ENCODE measurements at places on chromosomes 4 and X. TPM values are rescaled to one million over a fixed set of nuclear protein-coding genes. Genes with fewer than 3 reads are reported as not detected.

DNA sequence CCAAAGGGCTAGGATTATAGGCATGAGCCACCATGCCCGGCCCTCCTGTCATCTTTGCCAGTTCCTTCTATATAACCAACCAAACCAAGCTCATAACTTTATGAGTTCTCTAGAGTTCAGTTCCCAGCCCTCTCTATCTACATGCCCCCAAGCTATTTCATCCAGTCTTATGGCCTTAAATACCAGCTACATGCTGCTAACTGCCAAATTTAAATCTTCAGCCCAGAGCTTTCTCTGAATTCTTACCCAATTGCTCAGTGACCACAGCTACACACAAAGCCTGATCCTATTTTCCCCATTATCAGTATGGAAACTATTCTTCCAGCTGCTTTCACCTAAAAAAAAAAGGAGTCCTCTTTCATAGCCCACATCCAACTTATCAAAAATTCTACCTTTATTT lies 23.1 kb downstream of the TMEM184C start:
- H3K4me3 ChIP-seq, result no peak overlapping the region
- H3K27ac ChIP-seq, result no peak overlapping the region
- H3K27me3 ChIP-seq, result no peaks in the 10 kb centered on the region

GRCh38 chr4:162475246-162475645 lies 311.4 kb upstream of the FSTL5 start:
- no peak overlapping the region for H3K27ac ChIP-seq
- H3K36me3 ChIP-seq, result no peaks in the 10 kb centered on the region
- H3K4me1 ChIP-seq, result no peaks in the 10 kb centered on the region
- no peak for DNase-seq

GRCh38 chr4:184415071-184415470 lies 59.3 kb downstream of the IRF2 start:
- no peak overlapping the region for H3K4me3 ChIP-seq
- peaks cover 16% of the 10 kb centered on the region for H3K36me3 ChIP-seq
- no peak for DNase-seq
- no peaks in the 10 kb centered on the region for H3K27me3 ChIP-seq
- H3K27ac ChIP-seq, result no peak overlapping the region

DNA sequence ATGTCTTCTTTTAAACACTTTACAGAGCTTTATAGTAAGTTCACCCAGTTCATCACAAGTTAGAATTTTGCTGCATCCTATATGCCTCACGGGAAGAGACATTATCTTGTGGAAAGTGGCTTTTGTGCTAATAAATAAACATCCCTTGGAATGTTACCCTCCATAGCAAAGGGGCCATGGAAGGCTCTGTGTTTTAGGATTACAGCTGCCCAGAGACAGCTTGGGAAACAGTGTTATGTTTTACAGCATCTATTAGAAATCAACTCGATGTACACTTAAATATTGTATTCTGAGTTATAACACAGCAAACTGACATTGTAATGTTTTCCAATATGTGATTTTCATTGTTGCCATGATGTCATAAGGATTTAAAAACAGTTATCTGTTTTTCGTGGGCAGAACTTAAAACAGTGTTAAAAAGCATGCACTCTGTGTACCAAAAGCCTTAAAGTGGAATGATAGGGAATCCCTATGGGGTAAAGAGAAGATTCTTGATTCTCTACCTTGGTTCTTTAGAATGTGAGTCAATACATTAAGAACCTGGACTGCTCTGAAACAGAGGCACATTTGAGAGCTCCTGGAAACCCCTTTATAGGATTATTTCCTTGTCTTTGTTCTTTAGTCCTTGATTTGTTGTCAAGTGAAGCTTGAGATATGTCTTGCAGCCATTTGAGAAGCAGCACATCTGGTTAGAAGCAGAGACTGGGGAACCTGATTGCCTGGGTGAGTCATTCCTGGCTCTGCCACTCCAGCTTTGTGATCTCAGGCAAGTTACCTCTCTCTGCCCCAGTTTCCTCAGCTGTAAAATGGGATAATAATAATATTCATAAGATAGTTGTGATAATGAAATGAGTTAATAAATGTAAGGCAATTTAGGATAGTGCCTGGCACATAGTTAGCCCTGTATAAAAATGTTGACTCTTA lies 41.6 kb downstream of the ARHGAP10 start:
- DNase-seq, result no peak
- no peaks in the 10 kb centered on the region for H3K4me1 ChIP-seq
- H3K27me3 ChIP-seq, result no peaks in the 10 kb centered on the region

DNA sequence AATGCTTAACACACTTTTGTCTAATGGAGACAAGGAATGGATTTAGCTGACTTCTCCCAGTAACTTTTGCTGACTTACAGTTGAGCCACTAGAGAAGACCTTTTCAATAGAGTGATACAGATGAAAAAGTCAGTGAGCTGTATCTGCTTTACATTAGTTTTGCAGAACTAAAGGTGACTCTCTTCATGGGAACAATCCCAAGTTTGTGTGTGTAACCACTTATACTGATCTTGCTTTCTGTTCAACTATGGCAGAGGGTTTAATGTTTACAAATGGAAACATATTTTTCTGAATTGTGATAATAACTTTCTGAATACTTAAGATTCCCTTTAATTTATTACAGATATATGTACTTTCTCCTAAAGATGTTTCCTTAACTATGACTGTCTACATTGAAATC lies 182.6 kb upstream of the PUDP start:
- no peak for DNase-seq
- H3K4me3 ChIP-seq, result no peak overlapping the region
- no peak overlapping the region for H3K27ac ChIP-seq
- H3K4me1 ChIP-seq, result no peaks in the 10 kb centered on the region
- H3K27me3 ChIP-seq, result no peaks in the 10 kb centered on the region

GRCh38 chr4:107153956-107154355 lies 117.8 kb upstream of the DKK2 start:
- H3K4me1 ChIP-seq, result no peaks in the 10 kb centered on the region
- no peak overlapping the region for H3K27ac ChIP-seq
- DNase-seq, result no peak
- H3K27me3 ChIP-seq, result no peaks in the 10 kb centered on the region
- H3K36me3 ChIP-seq, result no peaks in the 10 kb centered on the region

- H3K27me3 ChIP-seq, result no peaks in the 10 kb centered on the region
- no peaks in the 10 kb centered on the region for H3K36me3 ChIP-seq
- no peak overlapping the region for H3K27ac ChIP-seq
- no peak for DNase-seq
- H3K4me1 ChIP-seq, result no peaks in the 10 kb centered on the region
Observed at GRCh38 chr4:166930464-166930863, 303.8 kb downstream of the SPOCK3 start.

- no peaks in the 10 kb centered on the region for H3K4me1 ChIP-seq
- no peaks in the 10 kb centered on the region for H3K27me3 ChIP-seq
- no peak for DNase-seq
- H3K4me3 ChIP-seq, result no peak overlapping the region
- H3K27ac ChIP-seq, result no peak overlapping the region
Observed at GRCh38 chrX:69010339-69010738, 154.9 kb downstream of the PJA1 start.

DNA sequence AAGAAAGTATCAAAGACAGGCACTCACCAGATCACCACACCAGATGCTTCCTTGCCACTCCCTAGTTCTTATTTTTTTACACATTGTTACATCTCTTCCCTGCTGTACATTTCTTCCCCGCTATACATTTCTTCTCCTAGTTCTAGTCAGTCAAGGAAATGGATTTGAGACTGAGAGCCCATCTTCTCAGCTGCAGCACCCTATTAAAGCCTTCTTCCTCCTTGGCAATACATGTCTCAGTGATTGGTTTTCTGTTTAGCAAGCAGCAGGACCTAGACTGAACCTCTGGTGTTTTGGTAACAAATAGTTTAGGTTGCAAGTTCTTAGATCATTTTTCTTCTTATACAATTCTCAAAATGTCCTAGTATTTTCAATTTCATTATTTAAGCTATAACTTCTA lies 35.3 kb upstream of the KLHL8 start:
- DNase-seq, result no peak
- no peaks in the 10 kb centered on the region for H3K27me3 ChIP-seq
- no peaks in the 10 kb centered on the region for H3K36me3 ChIP-seq
- H3K4me1 ChIP-seq, result no peaks in the 10 kb centered on the region

GRCh38 chr4:101306225-101306624 lies 41.1 kb downstream of the PPP3CA start:
- no peak for DNase-seq
- no peak overlapping the region for H3K4me3 ChIP-seq
- no peak overlapping the region for H3K27ac ChIP-seq
- H3K27me3 ChIP-seq, result no peaks in the 10 kb centered on the region

DNA sequence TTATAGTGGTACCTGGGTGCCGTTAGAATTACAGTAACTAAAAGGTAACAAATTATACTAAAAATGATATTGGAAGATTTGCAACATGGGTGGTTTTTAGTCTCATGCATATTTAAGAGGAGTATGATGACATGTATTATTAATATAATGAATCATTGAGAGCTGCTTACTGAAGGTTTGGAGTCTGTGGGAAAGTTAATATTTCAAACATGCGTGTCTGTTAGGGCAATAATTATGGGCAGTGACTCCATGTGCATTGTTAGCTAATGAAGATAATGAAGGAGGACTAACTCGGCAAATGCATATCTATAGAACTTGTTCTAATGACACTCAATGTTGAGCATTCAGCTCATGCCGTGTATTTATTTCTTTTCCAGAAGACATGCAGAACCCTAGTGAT lies 47.1 kb downstream of the MTHFD2L start:
- no peaks in the 10 kb centered on the region for H3K36me3 ChIP-seq
- no peak overlapping the region for H3K27ac ChIP-seq
- H3K4me1 ChIP-seq, result peaks cover 20% of the 10 kb centered on the region
- no peak overlapping the region for H3K4me3 ChIP-seq
- no peak for DNase-seq

- no peaks in the 10 kb centered on the region for H3K4me1 ChIP-seq
- H3K27ac ChIP-seq, result no peak overlapping the region
- H3K27me3 ChIP-seq, result no peaks in the 10 kb centered on the region
- no peak overlapping the region for H3K4me3 ChIP-seq
- H3K36me3 ChIP-seq, result no peaks in the 10 kb centered on the region
Observed at GRCh38 chr4:58760100-58760499, 1649.9 kb upstream of the IGFBP7 start.

- H3K27ac ChIP-seq, result no peak overlapping the region
- H3K27me3 ChIP-seq, result no peaks in the 10 kb centered on the region
Observed at GRCh38 chrX:97847885-97848679, 964.4 kb downstream of the RPA4 start.

DNA sequence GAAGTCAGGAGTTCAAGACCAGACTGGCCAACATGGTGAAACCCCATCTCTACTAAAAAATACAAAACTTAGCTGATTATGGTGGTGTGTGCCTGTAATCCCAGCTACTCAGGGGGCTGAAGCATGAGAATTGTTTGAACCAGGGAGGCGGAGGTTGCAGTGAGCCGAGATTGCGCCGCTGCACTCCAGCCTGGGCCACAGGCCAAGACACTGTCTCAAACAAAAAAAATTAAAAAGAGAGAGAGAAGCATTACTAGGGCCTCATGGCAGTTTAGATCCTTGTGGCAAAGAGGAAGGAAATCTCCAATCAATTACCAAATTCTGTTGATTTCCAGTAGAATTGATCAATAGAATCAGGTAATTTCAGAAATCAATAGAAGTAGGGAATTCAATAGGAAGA lies 16.8 kb upstream of the SLC34A2 start:
- H3K4me1 ChIP-seq, result no peaks in the 10 kb centered on the region
- H3K27me3 ChIP-seq, result no peaks in the 10 kb centered on the region
- DNase-seq, result no peak
- H3K4me3 ChIP-seq, result no peak overlapping the region
- H3K36me3 ChIP-seq, result no peaks in the 10 kb centered on the region
- no peak overlapping the region for H3K27ac ChIP-seq

DNA sequence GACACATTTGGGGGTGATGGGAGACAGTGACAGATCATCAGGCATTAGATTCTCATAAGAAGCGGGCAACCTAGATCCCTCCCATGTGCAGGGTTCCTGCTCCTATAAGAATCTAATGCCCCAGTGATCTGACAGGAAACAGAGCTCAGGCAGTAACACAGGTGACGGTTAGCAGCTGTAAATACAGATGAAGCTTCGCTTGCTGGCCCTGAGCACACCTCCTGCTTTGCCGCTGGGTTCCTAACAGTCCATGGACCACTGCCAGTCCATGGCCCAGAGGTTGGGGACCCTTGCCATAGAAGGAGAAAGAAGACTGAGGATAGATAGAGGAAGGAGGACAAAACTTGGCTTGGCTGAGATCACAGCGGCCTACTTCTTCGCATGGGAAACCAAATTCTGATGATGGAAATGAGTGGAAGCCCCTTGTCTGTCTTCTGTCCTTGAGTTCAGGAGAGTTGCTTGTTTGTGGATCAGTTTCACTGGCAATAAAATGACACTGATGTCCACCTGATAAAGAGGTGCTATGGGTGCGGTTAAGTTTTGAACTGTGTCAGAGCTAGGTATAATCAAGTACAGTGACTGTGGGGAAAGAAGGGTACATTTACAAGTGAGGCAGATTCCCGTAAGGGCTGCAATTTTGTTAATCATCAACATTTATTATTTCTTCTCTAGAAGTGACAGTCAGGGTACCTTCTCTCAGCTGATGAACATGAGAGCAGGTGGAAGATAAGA lies 1.7 kb upstream of the TIFA start:
- H3K36me3 ChIP-seq, result no peaks in the 10 kb centered on the region
- H3K27me3 ChIP-seq, result no peaks in the 10 kb centered on the region
- no peak overlapping the region for H3K27ac ChIP-seq

- H3K4me3 ChIP-seq, result no peak overlapping the region
- peaks cover 34% of the 10 kb centered on the region for H3K27me3 ChIP-seq
- H3K27ac ChIP-seq, result no peak overlapping the region
- no peak for DNase-seq
Observed at GRCh38 chr4:3847211-3847940, 81.2 kb downstream of the ADRA2C start.

DNA sequence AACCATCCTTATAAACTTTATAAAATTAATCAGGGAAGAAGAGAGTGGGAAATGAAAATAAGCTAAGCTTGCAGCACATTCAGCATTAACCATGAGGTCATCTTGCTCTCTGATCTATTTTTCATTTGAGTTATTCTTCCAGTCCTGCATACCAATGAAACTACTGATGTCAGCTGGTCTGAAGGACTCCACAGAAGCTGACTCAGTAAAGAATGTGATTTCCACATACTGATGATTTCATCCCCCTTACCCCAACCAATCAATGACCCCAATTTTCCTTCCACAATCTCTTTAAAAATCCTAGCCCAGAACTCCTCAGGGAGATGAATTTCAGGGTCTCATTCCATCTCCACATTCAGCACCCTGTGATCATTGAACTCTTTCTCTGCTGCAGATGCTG lies 18.8 kb upstream of the DSPP start:
- H3K4me3 ChIP-seq, result no peak overlapping the region
- no peaks in the 10 kb centered on the region for H3K27me3 ChIP-seq
- H3K4me1 ChIP-seq, result no peaks in the 10 kb centered on the region
- no peak overlapping the region for H3K27ac ChIP-seq
- no peak for DNase-seq
- no peaks in the 10 kb centered on the region for H3K36me3 ChIP-seq

DNA sequence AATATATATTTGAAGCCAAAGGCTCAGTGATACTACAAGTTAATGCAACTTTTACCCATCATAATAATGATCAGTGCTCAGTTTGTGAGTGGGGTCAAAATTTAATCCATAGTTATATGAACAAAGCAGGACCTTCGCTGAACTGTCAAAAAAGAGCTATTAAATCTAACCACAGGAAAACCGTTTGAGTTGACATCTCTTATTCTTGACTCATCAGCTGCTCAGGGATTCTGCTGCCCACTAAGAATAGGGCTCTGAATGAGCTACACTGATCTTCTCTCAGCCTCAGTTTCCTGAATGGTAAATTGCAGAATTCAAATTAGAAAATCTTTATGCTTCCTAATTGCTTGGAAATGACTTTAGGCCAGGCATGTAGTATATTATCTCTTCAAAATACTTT lies 44.9 kb upstream of the NAP1L5 start:
- H3K27ac ChIP-seq, result no peak overlapping the region
- no peak for DNase-seq
- H3K27me3 ChIP-seq, result no peaks in the 10 kb centered on the region
- H3K4me3 ChIP-seq, result no peak overlapping the region

Gene ASB12
- not detected for total RNA-seq

Gene SOD3
- not detected for total RNA-seq

All from HepG2 (cell line).